ENCODE measurements at places on chromosomes 3 and 15. TPM values are rescaled to one million over a fixed set of nuclear protein-coding genes. Genes with fewer than 3 reads are reported as not detected.

Gene COL6A6
- total RNA-seq: 4.9 TPM

- no peak for DNase-seq
These were observed 456.2 kb upstream of the THBS1 start for GRCh38 chr15:39124553-39125171.

GRCh38 chr15:29674661-29675533, 147.4 kb downstream of the TJP1 start:
- DNase-seq: peak; percentile 40

GRCh38 chr15:77034695-77035489, 36.0 kb downstream of the TSPAN3 start:
- DNase-seq: peak; percentile 68

Gene ERICH6
- total RNA-seq: not detected

DNA sequence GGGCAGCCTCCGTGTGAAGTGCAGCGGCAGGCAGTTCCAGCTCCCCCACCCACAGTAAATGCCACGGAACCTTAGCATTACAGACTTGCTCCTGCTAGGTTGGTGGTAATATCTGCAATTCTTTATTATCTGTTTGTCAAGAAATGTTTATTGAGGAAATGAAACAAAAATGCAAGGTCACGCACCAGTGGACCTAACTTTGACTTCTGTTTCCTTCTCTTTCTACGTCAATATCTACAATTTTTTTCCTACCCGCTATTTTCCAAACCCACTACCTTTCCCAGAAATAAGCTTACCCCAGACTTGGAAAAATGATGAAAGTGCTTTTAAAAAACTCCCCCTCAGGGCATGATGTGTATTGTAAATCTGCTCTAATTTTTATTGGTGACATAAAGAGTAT, 18.9 kb downstream of the ILDR1 start:
- no peak for DNase-seq

GRCh38 chr3:151684094-151684493, 49.6 kb upstream of the AADACL2 start:
- DNase-seq: no peak

DNA sequence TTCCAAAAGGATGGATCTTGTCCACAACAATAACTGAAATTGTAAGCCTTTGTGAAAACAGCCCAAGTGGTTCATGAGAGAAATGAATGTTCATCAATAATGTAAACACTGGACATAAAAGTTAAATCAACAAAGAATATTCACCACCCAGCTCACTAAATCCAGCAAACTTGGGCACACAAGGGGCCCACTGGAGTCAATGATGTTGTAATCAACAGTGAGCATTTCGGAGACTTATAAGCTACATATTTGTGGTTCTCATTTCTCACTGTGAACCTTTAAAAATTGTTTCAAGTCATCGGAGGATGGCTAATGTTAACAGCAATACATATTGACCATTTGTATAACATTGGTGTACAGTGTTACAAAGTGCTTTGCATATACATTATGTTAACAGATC, 63.1 kb downstream of the VGLL4 start:
- DNase-seq: no peak

GRCh38 chr3:133833267-133833666, 27.7 kb downstream of the SRPRB start:
- no peak for DNase-seq

Data from right cardiac atrium (tissue), 5 donors.